NCI-H510A treated with DMSO at 0.1 percent for 48 hours (cell line): ENCODE measurements at places on chromosomes 6 and 20.

GRCh38 chr6:53666271-53666626 lies 693 bp upstream of the KLHL31 start:
- no peak for DNase-seq

- no peak for DNase-seq
Observed at GRCh38 chr6:12009876-12010634, 2.1 kb upstream of the HIVEP1 start.

GRCh38 chr6:2187826-2188225 lies 57.6 kb downstream of the GMDS start:
- no peak for DNase-seq

DNA sequence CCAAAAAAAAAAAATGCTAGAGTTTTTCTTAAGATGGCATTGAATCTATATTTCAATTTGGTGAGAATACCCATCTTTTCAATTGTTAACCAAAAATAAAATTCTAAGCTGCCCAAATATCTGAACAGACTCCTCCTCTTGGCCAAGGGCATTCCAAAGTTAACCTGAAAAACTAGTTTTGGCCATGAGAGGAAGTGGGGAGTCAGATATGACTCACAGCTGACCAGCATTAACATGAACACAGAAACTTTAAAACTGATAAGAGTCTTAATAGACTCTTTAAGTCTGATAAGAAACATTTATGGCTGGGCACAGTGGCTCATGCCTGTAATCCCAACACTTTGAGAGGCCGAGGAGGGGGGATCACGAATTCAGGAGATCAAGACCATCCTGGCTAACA lies 171.3 kb downstream of the FAXC start:
- no peak for DNase-seq

GRCh38 chr20:16028923-16029322 lies 544.3 kb downstream of the KIF16B start:
- DNase-seq = no peak

GRCh38 chr6:10685092-10685915 lies 9.1 kb downstream of the C6orf52 start:
- DNase-seq = no peak
